SJSA1 (cell line): ENCODE measurements at places on chromosomes 4 and X. TPM values are rescaled to one million over a fixed set of nuclear protein-coding genes. Genes with fewer than 3 reads are reported as not detected.

CFP gene
- 0.66 TPM in 1 of 2 replicates, not detected in the other for total RNA-seq

DNA sequence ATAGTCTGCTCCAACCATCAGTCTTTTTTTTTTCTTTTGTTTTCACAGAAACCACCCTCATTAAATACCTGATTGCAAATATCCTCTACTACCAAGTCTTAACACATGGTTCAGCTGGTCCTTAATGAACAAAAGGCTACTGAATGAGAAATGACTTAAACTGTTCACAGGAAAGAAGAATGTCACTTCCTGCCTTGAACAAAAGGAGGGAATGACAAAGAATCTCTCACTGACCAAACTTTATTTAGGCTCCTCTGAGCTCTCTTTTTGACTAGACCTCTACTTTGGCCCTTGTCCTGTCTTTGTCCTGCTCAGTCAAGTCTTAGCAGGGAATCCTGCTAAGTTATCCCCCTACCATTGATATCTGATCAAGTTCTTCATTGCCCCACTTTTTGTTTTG, 31.8 kb upstream of the GJB1 start:
- H3K27ac ChIP-seq = no peak overlapping the region
- DNase-seq = no peak
- H3K27me3 ChIP-seq = no peaks in the 10 kb centered on the region
- no peaks in the 10 kb centered on the region for H3K4me1 ChIP-seq

CLDN34 gene
- not detected in 2 replicates for total RNA-seq

PDLIM3 gene
- total RNA-seq = 87.3 and 157 TPM in 2 replicates

RIBC1 gene
- 0.39 and 2.5 TPM in 2 replicates for total RNA-seq

FAM184B gene
- not detected in 2 replicates for total RNA-seq

VGLL1 gene
- not detected in 2 replicates for total RNA-seq
